Spinal cord (tissue), 10 donors: ENCODE measurements at places on chromosomes 6 and 20.

- DNase-seq: no peak
Observed at GRCh38 chr20:53922901-53923314, 147.5 kb downstream of the BCAS1 start.

DNA sequence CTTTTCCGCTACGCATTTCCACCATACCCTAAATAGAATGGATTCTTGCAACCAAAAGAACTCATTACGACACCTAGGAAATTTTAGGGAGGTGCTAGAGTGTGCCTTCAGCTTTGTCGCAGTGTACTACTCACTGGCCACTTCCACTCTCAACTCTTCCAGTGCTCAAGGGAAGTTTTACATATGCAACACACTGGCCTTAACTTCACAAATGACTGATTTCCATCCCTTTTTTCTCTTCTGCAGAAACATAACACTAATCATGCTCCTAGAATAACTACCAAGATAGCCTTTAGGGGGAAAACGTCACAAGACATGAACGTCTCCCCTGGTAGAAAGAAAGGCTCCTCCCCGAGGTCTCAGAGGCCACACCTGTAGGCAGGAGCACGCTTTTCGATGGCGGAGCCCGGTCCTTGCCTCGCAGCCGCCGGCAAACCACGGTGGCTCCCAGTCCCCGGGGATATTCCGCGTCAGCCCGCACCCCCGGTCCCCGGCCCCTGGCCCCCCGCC is 584 bp downstream of the LYRM4 start:
- peak; percentile 9 for DNase-seq

DNA sequence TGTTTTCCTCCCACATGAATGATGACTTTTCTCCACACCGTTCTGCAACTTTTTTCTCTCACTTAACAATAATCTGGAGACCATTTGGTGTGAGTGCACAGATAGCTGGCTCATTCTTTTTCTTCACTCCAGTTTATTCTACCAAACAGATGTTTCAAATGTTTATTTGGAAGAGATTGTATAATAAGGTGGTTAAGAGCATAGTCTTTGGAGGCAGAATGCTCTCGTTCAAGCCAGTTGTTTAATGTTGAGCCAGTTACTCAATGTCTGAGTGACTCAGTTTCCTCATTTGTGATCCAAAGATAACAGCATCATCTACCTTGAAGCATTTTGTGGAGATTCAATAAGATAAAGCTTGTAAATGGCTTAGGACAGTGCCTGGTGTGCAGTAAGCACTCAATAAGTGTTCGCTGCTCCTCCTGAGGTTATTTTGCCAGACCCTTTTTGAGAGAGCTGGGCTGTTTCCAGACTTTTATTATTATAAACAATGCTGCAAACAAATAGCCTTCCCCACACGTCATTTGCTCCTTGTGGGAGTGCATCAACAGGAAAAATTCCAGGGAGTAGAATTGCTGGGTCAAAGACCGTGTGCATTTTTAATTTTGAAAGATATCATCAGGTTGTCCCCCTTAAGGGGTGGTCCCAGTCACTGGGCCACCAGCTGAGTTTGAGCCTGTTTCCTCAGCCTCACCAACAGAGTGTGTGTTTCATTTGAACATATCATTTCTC is 70.6 kb downstream of the VEGFA start:
- DNase-seq: no peak

DNA sequence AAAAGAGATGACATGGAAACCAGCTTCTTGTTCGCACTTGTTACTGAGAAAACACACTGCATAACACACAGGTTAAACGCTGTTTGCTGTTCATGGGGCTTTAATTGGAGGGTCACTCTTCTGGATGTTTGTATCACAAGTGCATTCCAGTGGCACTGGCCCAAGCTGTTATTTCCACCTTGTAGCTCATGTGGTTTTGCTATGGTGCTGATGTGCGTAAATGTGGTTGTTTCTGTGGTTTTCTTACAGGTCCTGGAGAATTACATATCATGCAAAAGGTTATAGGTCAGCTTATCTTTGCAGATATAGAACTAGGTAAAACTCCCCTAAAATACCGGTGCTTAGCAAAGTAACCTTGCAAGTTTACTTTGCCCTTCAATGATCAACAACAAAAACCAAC is 89.3 kb upstream of the AHI1 start:
- no peak for DNase-seq

DNA sequence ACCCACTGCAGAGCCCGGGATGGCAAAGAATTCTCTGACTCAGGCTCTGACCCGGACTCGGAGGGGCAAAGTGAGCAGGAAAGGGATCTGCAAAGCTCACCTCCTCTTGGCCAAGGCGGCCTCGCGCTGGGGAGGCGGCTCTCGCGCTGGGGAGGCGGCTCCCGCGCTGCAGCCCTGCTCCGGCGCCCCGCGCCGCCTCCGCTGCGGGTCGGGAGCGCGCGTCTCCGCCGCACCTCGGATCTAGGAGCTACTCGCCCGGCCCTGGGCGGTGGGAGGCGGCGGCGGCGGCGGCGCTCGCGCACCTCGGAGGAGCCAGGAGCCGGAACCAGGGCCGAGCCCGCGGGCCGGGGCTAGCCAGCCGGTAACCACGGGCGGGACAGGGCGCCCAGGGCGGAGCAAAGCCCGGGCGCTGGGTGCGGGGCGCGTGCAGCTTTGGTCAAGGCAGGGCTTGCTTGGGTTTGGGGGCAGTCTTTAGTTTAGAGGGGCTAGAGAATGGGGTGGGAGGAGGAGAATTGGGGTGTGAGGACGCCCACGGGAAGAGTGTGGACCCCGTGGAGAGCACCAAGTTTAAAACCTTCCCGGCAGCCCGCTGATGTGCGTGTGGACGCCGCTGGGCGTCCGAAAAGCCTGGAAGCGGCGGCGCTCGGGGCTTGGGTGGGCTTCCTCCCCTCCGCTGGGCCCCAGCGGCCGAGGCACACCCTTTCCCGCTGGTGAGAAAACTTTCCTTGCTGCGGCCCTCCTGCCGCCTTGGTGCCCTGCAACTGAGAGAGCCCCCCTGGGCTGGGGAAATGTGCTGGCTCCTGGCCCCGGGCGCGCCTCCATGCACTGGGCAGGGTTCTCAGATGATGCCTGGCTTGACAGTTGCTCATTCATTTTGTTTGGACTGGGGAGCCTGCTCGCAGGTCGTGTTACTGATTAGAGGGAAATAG is at the start of gene MRAP2:
MRAP2 (plus strand) TSS at position 250 of the 929 bp plus-strand sequence. CDS start 21,547 bp downstream, outside the sequence.
- DNase-seq: no peak

DNA sequence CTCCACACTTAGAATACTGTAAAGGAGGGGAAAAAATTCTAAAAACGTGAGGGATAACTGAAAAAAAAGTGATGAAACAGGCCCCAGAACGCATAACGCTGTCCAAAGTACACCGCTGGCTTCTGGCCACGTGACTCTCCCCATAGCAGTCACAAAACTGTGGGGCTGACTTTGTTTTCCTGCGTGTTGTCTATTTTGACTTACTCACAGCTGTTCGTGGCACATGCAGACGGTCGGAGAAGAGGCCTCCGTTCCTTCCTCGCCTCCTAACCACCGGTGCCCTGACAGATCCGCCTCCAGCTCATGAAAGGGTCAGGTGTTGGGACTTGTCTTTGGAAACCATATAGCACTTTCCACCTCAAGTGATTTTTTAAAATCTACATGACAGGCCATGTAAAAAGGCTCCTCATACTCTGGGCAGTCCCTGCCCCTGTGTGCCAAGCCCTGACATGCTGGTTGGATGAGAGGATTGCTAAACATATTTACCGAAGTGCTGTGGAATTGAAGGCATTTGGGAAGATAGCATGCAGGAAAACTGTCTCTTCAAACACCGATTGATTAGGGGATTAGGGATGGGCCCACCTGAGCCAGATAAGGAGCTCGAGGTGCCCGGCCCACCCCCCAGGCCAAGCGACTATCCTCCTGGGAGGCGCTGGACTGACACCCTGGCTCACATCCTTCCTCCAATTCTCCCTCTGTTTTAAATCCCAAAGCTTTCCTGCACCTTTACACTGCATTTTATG is 54.8 kb downstream of the DACT2 start:
- DNase-seq: no peak

DNA sequence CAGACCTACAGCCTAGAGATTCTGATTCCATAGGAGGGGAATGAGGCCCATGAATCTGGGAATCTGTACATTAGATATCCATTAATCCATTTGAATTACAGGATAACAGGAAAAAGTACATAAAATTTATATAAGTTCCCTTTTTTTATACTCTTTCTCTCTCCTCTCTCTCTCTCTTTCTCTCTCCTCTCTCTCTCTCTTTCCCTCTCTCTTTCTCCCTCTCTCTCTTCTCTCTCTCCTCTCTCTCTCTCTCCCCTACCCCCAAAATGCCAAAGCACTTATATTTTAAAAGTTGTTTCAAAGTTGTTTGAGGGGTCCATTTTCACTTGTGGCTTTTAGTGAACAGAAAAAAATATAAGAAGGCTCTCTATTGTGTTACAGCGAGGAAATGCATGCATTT is 15.1 kb downstream of the TSHZ2 start:
- DNase-seq: no peak

DNA sequence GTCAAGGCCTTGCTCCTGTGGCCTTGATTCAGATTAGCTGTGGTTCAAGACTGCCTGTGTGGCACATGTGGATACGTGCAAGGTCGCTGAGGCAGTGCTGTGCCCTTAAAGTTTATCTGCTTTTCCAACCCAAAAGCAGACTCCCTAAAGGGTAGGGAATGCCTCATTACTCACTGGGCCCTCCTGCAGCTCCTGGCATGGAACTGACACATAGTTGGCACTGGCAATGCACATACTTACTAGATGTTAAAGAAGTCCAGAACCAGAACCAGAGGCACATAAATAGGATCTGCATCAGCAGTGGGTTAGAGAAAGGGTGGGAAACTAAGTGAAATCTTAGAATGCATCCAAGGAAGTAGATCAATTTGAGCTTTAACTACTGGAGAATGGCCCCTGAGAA is 90.6 kb upstream of the MLN start:
- no peak for DNase-seq

- DNase-seq: peak; percentile 11
Observed at GRCh38 chr6:127641905-127642304, 64.9 kb downstream of the C6orf58 start.

- no peak for DNase-seq
Observed at GRCh38 chr6:154754152-154754551, 20.9 kb downstream of the SCAF8 start.

- no peak for DNase-seq
Observed at GRCh38 chr6:151549790-151550189, 56.0 kb downstream of the CCDC170 start.

DNA sequence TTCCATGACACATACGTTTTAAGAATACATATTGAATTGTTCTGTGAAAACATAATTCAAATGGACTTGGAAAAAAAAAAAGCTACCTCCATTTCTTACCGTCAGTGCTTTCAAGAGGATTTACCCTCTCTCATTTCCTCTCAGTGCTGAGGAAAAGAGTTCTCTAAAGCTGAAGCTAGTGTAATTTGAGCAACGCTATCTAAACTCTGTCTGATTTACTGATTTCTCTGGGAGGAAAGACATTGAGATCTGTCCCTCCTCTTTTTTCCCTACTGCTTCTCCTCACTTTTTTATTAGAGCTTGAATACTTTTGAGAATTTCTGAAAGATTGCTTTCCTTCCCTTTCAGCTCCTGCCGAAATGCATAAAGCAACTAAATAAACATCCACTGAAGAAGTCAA is 41.2 kb upstream of the GRIK2 start:
- DNase-seq: no peak

DNA sequence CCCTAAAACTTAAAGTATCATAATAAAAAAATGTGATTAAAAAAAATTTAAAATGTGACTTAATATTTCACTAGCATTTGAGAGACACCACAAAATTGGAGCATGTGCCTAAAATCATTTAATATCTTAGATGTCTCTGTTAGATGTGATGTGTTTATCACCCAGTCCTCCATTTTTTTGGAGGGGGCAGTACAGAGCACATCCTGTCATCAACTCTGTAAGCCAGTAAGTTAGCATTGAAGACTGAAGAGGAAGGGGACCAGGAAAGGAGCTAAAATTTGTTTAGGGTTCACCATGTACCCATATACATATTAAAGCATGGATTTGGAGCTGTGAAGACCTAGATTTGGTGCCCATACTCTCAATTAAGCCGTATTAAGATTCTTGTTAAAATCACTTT is 30.7 kb upstream of the ADIG start:
- no peak for DNase-seq

DNA sequence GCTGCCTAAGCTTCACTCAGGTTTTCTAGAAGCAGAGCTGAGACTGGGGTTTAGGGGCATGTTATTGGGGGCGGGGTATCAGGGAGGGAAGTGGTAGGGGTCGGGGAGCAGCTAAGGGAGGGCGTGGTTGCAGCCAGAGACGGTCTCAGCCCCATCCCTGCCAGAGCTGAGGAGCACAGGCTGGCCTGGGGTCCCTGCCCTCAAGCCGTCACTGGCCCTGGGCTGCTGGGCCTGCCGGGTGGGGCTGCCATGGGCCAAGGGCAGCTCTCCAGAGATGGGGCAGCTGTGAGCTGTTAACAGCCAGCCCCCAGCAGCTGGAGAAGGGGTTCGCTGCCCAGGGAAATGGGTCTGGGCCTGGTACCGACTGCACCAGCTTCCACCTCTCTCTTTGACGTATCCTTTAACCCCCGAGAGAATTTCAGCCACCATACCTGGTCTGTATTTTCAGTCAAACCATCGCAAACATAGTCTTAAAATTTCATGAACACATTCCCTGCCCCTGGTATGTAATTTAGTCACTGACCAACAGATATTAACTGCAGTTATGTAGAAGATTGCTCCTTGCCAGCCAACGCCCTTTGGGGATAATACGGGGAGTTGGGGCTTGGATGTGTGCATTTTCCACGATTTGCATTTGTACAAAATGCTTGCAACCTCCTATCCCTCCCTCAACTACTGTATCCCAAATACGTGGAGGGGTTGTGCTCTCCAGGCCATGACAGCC is 253.4 kb downstream of the TAF4 start:
- DNase-seq: no peak

DNA sequence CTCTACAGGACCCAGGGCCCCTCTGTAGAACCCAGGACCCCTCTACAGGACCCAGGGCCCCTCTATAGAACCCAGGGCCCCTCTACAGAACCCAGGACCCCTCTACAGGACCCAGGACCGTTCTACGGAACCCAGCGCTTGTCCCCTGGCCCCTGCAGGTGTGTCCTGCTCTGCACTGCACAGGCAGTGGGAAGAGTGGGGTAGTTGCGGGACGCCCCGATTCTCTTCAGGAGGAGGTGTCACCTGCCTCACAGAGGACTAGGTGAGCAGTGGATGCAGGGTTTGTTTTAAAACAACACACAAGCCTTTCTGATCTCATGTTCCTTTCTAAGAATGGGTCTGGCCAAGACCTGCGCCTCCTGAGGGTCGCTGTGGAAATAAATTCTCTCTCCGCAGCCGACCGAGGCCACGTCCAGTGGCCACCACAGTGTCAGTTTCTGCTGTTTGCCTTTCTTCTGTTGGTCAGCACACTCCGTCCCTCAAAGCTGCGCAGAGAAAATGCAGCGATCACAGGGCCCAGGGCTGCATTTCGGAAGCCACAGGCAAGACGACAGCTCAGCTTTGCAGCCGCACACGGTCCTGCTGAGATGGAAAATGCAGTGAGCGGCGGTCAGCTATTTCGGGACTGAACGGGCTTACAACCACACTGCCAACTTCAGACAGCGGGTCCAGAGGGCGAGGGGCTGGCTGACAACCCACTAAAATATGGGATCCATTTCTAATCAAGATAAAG is 135.2 kb downstream of the DLL1 start:
- no peak for DNase-seq

GRCh38 chr20:51396365-51396909 is 146.1 kb downstream of the NFATC2 start:
- DNase-seq: no peak

- no peak for DNase-seq
Observed at GRCh38 chr20:38350879-38351775, 4.8 kb downstream of the LBP start.

GRCh38 chr6:158852312-158853071 is 33.3 kb upstream of the EZR start:
- DNase-seq: no peak
